ENCODE measurements at places on chromosomes 11 and 22. TPM values are rescaled to one million over a fixed set of nuclear protein-coding genes. Genes with fewer than 3 reads are reported as not detected.

GRCh38 chr11:28476049-28476448, 367.9 kb downstream of the METTL15 start:
- no peak for DNase-seq

- no peak for DNase-seq
Observed at GRCh38 chr11:113971506-113972195, 3.3 kb upstream of the HTR3A start.

DNA sequence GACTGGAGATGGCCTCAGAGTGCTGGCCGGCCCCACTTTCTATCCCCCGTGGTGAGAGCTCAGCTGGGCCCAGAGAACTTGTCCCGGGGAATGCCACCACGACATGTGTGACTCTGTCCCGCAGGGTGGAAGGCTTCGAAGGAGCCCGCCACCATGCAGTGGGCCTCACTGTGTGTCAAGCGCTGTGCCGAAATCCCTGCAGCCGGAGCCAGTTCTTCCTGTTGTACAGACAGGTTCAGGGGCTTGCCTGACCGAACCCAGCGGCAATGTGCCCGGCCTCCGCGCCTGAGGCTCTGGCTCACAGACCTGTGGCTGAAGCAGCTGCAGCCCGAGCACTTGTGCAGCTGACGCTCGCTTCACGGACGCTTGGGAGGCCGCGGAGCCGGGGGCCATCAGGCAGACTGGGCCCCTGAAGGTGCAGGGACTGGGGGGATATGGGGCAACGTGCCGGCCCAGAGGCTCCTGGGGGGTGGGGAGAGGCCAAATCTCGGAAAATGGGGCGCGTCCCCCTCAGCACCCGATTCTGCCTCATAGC, 650 bp downstream of the PPM1F start:
- DNase-seq: peak; percentile 68

DNA sequence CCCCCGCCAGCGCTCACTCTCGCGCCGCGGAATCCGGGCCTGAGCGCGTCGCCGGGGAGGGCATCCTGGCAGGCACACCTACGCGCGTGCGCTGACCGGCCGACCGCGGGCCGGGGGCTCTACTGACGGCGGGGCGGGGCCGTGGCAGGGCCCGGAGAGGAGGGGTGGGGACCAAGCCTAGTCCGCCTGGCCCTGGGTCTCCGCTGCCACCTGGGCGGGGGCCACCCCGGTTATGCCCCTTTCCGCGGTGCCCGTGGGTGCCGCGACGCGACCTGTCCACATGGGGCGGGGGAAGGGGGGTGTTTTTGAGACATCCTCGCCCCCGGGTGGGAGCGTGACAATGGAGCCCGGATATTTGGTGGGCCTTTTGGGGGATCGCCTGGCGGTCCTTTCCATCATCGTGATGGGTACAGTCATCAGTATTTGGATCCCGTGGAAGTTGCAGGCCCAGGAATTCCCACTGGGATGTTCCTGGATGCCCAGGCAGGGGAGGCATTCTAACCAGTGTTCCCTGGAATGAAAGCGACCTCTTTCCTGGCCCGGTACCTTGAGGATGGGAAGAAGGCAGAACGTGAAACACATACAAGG, 2.2 kb downstream of the NCAM1 start:
- peak; percentile 27 for DNase-seq

- DNase-seq: no peak
Observed at GRCh38 chr11:125025968-125026367, 37.1 kb upstream of the SLC37A2 start.

Gene PATE2
- 0.69 TPM for polyA plus RNA-seq

Gene OR51B4
- not detected for polyA plus RNA-seq

Gene CCDC87
- polyA plus RNA-seq: 0.22 TPM

Gene C11orf87
- polyA plus RNA-seq: not detected

Measured in hepatocyte (in vitro differentiated cells).